ENCODE measurements at places on chromosomes 13 and 19.
A peak's percentile ranks its signal among the peaks of the same experiment; 100 is the strongest.

GRCh38 chr19:11984986-11985385 lies 20.1 kb downstream of the ZNF763 start:
- no peak for DNase-seq

GRCh38 chr13:89181041-89181440 lies 1509.9 kb downstream of the SLITRK5 start:
- DNase-seq: no peak

DNA sequence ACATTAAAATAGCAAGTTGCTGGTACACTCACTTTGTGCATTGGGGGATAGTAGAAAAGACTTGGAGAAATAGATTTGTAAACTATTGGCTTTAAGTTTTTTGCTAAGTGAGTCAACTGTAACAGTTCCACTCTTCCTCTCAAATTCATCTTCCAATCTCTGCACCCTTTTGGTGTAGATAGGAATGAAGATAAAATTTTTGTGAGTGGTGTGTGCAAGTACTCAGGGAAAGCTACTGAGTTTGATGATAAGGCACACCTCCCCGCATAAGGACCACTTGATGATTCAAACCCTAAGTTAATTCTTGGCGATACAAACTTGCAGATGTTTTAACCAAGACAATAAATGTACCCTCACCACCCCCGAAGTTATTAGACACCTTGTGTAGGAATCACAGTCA lies 168.3 kb upstream of the SLITRK1 start:
- DNase-seq: peak; percentile 76

GRCh38 chr13:93700115-93700514 lies 473.5 kb downstream of the GPC6 start:
- DNase-seq: peak; percentile 28

DNA sequence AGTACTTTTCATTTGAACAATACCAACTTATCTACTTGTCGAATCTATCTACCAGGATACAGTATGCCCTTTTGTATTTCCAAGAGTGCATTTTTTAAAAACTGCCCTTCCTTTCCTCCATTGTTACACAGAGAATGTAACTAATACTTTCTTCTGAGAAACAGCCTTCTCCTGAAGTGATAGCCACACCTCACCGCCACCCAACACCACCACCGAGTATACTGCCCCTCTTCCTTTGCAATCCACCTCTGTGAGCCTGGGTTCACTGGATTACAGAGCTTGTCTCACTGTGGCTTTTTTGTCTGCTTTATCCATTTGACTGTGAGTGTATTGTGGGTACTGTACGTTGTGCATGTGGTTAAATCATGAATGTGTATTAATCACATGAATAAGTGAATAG lies 305.4 kb downstream of the KLF12 start:
- DNase-seq: no peak

DNA sequence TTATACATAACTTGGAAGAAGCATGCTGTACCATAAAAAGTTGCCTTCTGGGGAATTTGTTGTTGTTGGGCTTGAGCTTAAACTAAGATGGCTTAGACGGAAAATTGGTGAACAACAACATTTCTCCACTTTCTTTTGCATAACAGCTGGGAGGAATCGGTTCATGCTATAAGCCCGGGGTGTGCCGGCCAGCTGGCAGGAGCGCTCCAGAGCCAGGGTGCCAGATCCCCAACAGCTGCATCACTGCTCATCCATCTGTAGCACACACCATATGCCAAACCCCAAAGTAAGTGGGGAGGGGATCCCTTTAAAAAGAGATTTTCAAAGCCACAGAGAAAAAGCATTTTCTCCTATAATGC lies 419.5 kb upstream of the ARGLU1 start:
- no peak for DNase-seq

DNA sequence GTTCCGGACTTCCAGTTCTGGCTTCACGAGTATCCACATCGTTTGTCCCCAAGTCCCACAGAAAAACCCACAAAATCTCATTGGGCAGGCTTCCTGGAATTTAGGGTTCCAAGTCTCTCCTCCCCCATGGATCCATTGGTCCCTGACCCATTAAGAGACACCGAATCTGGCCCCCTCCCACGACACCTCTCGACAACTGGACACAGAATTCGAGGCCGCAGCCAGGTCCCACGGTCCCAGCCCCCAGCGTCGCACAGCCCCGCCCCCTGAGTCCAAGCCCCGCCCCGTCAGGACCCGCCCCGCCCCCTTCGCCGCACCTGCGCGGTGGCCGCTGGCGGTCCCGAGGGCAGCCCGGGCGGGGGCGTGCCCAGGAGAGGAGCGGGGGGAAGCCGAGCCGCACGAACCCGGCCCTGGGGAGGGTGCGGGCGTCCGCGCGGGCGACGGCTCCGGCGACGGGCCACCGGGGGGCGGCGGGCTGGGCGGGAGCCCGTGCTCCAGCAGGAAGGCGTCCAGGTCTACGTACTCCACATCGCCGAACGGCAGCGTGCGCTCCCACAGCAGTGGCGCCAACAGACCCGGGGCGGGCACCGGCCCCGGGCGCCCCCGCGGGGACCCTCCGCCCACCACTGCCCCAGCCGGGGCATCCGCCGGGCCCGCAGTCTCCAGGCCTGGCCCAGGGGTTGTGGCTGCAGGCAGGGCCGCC lies 1.8 kb downstream of the DBP start:
- peak; percentile 50 for DNase-seq

GRCh38 chr13:94595001-94595949 lies 677 bp downstream of the TGDS start:
- DNase-seq: no peak

GRCh38 chr19:27679399-27679798 lies 1533.6 kb downstream of the UQCRFS1 start:
- DNase-seq: no peak

DNA sequence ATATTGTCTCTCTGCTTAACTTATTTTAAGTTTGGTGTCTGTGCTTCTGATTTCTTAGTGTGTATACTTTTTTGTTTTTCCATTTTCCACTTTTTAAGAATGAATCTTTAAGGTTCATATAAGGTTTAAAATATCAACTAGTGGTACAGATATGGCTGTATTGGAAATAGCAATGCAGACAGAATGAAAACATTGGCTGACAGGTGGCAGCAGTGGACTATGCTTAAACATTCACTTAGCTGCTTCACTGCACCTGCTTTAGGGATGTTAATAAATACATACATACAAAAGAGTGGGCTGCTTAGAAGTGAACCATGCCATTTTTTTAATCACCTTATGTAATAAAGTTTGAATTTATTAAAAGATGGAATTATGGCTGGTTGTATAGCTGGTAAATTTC lies 27.3 kb downstream of the TM9SF2 start:
- no peak for DNase-seq

DNA sequence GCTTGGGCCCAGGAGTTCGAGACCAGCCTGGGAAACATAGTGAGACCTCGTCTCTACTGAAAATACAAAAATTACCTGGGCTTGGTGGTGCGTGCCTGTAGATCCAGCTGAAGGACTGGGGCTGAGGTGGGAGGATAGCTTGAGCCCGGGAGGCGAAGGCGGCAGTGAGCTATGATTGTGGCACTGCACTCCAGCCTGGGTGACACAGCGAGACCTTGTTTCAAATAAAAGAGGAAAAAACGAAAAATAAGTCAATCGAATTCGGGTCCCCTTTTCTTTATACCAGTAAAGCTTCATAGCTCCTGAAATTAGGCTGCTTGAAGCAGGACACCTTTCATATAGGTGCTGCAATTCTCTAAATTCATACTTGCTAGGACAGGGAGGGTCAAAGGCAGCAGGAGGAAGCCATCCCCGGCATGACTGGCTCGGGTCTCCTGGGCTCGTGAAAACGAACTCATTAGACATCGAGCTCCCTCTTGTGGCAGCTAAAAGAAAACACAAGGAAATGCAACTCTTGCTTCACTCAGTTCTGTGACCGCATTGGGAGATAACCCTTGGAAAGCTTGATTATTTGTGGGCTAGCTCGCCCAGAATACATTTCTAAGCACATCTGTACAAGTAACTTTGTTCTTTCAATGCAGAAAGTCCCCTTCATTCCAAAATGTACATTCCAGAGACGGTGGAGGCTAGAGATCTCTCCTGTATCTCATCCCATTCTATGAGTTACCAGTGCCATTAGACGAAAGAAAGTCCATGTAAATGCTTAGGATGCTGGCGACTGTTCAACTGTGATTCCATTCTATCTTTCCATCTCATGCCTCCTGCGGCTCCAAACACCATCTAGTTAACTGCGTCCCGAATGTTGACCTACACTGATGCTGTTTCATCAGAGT lies 16.8 kb downstream of the FPR2 start:
- peak; percentile 79 for DNase-seq

GRCh38 chr13:46369506-46370277 lies 17.4 kb downstream of the RUBCNL start:
- peak; percentile 93 for DNase-seq

- DNase-seq: no peak
These were observed 723.2 kb downstream of the UQCRFS1 start for GRCh38 chr19:28489776-28490175.

GRCh38 chr19:30663611-30664174 lies 291.5 kb downstream of the ZNF536 start:
- no peak for DNase-seq

GRCh38 chr19:44772959-44773358 lies 4.7 kb upstream of the CBLC start:
- DNase-seq: peak; percentile 75

- no peak for DNase-seq
These were observed 32.2 kb downstream of the GP6 start for GRCh38 chr19:55005684-55006488.

- DNase-seq: no peak
These were observed 114.4 kb downstream of the TNFRSF19 start for GRCh38 chr13:23684647-23685046.

- no peak for DNase-seq
These were observed 150.4 kb downstream of the GGACT start for GRCh38 chr13:100438059-100438788.

GRCh38 chr13:47249266-47249665 lies 352.4 kb upstream of the HTR2A start:
- peak; percentile 57 for DNase-seq

DNA sequence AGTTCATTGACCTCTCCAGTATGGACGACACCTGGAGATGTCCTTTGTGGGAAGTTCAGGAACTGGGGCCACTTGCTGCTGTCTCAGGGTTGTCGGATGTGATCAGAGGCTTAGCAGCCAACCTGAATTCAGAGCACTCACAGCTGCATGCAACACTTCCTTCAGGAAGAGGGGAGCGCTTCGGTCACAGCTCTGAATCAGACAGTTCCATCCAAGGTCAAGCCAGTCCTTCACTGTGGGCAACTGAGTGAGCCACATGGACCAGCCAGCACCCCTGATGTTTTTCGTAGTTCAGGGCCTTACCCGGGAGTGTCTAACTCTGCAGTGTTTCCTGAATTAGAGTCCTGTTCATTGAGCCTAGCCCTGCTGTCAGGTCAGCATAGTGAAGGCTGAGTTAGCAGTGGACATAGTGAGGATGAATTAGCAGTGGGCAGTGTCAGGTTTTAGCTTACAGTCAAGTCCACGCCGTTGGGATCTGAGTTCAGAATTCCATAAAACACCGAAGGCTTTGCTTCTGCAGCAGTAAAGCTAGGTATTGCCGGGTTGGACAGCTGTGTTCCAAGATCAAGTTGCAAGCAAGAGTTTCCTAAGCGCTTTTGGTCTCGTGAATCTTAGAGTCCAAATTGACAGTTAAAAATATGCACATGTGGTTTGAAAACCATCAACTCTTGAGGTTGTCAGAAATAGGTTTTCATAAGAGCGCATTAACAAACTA lies 5.1 kb downstream of the ZNF555 start:
- DNase-seq: no peak

DNA sequence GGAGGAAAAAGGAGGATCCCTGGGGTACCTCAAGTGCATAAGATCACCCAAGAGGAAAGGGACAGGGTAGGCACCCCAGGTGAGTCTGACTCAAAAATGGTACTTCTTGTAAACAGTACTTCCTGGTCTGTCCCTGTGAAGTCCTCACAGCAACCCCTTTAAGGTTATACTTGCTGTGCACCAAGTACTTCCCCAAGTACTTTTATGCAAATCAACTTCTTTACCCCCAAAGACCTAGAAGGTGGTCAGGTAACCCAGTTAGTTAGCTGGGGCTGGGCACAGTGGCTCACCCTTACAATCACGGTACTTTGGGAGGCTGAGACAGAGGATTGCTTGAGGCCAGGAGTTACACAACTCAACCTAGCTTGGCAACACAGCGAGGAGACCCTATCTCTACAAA lies 2.5 kb downstream of the CALR start:
- DNase-seq: no peak

DNA sequence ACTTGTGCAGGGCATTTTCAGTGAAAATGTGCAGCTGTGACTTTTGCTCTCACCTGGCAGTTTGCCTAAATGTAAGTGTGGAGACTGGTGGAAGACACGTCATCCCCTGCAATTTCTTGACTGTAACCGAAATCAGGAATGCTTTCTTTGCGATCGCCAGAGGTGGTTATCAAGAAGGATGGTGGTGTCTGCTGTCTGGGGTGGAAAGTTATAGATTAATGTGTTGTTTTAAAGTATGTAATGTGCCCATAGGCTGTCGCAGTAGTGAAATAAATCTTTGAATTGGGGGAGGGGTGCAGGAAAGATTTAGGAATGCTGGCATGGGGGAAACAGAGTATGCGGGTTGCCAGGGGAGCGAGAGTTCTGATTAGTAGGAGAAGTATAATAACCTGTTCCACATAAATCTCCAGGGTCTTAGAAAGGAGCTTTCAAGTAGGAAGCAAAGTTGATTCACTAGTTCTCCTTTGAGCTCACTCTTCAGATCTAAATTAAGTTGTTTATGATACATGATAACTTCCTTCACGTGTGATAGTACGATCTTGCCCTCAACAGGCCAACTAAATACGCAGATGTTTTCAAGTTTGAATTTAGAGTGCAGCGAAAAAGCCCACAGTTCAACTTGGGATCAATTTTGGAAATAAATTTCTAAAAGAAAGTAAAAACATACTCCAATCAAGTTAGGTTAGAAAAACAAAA lies 1520.0 kb upstream of the SLC10A2 start:
- DNase-seq: peak; percentile 80

- peak; percentile 47 for DNase-seq
These were observed 1333.1 kb downstream of the EFNB2 start for GRCh38 chr13:105202354-105202753.

DNA sequence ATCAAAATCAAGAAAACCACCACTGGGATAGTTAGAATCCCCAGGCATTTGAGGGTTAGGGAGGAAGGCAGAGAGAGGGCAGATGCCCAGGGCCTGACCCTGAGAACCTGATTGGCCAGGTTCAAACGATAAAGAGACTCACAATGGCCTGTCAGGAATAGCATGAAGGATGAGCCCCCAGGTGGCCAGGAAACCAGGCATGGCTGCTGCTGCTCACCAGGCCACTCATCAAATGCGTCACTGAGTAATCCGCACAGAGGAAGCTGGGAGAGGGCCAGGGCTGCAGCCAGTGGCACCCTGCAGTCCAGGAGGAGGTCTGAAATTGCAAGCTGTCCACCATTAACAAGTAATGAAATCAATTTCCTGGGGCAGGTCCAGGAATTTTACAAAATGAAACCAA lies 111.3 kb downstream of the KATNAL1 start:
- DNase-seq: peak; percentile 22
